ENCODE measurements at places on chromosomes 7 and 10.

GRCh38 chr7:41689815-41690214 lies 13.1 kb downstream of the INHBA start:
- DNase-seq: no peak

DNA sequence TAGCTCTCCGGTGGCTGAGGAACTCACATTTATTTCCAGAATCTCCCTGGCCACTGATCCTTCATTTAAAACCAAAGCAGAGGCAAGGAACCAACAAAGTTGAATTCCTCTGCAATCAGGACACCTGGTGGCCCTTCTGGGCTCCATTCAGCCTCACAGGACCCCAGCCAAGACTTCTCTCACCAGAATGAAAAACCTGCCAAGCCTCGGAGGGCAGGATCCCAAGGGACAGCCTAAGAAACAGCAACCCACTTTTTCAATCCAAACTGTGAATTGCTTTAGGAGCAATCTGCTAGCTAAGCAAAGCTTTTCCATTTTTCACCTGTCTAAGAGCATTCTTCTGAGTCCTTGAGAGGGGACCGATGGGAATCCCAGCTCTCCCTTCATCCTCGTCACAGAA lies 34.6 kb downstream of the OAT start:
- DNase-seq: no peak

DNA sequence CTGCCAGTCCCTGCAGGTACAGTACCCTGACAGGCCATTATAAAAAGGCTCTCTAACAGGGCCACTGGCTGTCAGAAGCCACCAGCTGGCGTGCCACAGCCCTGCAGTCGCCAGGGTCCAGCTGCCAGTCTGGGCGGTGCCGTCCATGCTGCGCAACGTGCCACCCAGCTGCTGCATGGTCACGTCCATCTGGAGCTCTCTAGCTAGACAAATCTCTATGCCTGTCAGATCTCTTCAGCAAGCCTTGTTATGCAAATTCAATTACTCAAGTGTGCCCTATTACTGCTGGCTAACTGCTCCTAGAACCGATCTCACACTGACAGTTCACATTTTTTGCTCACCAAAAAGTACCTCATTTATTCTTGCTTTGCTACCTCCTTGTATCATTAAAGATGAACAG lies 75.9 kb downstream of the HIBADH start:
- peak; percentile 1 for DNase-seq

- no peak for DNase-seq
Measured at GRCh38 chr10:87593702-87594101, 66.0 kb upstream of the PAPSS2 start.

GRCh38 chr7:13151978-13152377 lies 464.5 kb downstream of the ARL4A start:
- no peak for DNase-seq

DNA sequence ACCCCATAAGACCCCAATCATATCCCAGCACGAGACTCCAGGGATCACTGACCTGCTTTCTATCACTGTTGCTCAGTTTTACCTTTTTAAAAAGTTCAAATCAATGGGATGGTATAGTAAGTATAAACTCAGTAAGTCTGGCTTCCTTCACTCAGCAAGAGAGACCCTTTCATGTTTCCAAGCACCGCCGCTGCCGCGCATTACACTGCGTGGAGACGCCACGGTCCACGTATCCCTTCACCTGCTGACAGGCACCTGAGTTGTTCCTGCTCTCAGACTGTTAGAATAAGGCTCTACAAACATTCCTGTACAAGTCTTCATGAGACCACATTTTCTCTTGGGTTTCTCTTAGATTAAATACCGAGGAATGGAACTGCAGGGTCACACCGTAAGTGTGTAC lies 28.3 kb downstream of the MAD1L1 start:
- no peak for DNase-seq

- DNase-seq: peak; percentile 27
Measured at GRCh38 chr7:36265680-36266079, 112.6 kb downstream of the EEPD1 start.

- DNase-seq: no peak
Measured at GRCh38 chr10:7932301-7933036, 114.2 kb downstream of the TAF3 start.

DNA sequence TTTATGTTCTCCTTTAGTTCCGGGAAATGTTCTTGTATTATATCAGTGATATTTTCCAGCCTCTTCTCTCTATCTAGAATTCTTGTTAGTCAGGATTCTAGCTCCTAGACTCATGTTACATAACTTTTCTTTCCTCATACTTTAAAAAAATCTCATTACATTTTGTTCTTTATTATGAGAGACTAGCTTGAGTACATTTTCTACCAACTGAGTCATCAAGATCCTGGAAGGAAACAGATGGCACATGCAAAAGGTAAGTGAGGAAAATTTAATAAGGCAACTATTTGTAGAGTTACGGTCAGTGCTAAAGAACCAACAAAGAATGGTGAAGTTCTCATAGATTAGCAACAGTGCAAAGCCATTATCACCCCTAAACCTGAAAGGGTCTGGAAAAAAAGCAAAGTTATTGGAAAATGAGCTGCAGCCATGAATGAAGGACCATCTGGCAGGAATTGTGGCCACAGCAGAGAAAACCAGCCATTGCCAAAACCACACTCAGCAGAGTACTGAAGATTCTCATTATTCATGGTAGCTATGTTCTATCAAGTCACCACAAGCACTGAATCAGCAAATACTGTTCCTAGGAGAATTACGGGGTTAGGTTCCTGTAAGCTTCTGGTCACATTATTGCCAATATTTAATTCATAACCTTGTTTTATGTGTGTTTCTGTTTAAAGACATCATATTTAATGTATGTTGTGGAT lies 98.3 kb upstream of the C7orf33 start:
- DNase-seq: no peak

DNA sequence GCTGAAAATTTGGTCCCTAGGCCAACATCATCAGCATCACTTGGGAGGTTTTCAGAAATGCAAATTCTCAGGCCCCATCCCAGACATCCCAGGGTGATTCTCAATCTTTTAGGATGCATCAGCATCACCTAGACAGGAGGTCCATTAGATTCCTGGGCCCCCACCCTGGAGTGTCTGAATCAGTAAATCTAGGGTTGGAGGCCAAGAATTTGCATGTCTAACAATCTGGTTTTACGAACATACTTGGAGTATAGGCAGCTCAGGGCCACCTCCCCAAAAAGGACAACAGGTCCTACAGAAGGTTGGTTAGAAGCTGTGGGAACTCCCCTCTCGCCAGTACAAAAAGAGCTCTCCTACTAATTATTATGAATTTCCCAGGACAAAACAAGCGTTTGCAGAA lies 15.5 kb downstream of the ZC3HAV1 start:
- DNase-seq: no peak

- no peak for DNase-seq
Measured at GRCh38 chr10:33151344-33151864, 183.1 kb downstream of the NRP1 start.

GRCh38 chr10:35079763-35080162 lies 10.4 kb downstream of the CUL2 start:
- DNase-seq: no peak

DNA sequence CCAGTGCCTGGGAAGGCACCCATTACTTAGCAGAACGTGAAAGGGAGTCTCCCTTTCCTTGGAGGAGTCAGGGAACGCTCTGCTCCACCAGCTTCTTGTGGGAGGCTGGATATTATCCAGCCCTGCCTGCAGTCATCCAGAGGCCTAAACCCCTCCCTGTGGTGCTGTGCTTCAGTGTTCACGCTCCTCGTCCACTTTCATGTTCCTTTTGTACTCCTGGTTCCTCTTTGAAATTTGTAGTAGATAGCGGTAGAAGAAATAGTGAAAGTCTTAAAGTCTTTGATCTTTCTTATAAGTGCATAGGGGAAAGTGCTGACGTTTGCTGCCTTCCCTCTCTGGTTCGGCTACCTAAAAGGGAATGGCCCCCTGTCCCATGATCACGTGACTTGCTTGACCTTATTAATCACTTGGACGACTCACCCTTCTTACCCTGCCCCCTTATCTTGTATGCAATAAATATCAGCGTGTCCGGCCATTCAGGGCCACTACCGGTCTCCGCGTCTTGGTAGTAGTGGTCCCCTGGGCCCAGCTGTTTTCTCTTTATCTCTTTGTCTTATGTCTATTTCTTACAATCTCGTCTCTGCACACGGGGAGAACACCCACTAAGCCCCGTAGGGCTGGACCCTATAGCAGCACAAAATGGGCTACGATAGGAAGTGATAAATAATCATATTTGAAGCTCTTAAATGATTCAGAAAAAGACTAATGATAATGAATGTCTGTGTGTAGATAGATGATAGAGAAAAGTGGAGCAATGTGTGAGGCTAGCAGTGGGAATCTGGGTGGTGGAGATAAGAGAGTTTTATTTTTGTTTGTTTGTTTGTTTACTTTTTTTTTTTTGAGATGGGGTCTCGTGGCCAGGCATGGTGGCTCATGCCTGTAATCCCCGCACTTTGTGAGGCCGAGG lies 5.8 kb upstream of the ESYT2 start:
- DNase-seq: no peak

DNA sequence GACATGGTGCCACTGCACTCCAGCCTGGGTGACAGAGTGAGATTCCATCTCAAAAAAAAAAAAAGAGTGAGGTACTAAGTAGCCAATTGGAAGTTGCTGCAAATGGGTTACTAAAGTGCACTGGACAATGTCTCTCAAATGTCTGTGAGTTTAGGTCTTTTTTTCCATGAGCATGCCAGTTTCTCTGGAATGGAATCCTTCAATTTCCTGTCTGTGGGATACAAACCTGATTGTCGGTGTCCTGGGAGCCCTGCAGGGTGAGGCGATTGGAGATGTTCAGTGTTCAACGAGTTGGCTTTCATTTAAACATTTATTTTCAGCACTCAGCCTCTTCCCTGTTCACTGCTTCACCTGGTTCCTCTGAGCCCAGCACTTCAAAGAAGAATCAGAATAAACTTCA lies 5.3 kb upstream of the CALD1 start:
- DNase-seq: no peak

GRCh38 chr10:96720422-96721206 lies at the start of gene PIK3AP1:
TSS of gene PIK3AP1 (minus strand) at chr10:96720514. CDS start at chr10:96720394, 120 bp downstream.
- DNase-seq: peak; percentile 69

All from CD4-positive, alpha-beta T cell treated with Interferon gamma for 1 hour (primary cell).